ENCODE measurements at places on chromosomes 1 and 21. TPM values are rescaled to one million over a fixed set of nuclear protein-coding genes. Genes with fewer than 3 reads are reported as not detected.

MRPL9 gene
- total RNA-seq: 53.5 TPM

KRTAP19-1 gene
- total RNA-seq: not detected

SPRR2E gene
- total RNA-seq: not detected

RPS27 gene
- 1,544 TPM for total RNA-seq

MMP23B gene
- 49.0 TPM for total RNA-seq

GCSAML gene
- total RNA-seq: 3.7 TPM

NBPF4 gene
- 6.9 TPM for total RNA-seq

LHX4 gene
- 1.3 TPM for total RNA-seq

KIF21B gene
- 32.7 TPM for total RNA-seq

HES3 gene
- not detected for total RNA-seq

SLC9A1 gene
- 26.4 TPM for total RNA-seq

GRCh38 chr1:3896396-3897000, 3.6 kb downstream of the C1orf174 start:
- no peaks in the 10 kb centered on the region for H3K36me3 ChIP-seq
- peaks cover 4% of the 10 kb centered on the region for H3K4me1 ChIP-seq
- no peak overlapping the region for H3K27ac ChIP-seq
- H3K4me3 ChIP-seq: no peak overlapping the region
- no peaks in the 10 kb centered on the region for H3K27me3 ChIP-seq

- DNase-seq: no peak
- no peak overlapping the region for H3K4me3 ChIP-seq
- no peaks in the 10 kb centered on the region for H3K4me1 ChIP-seq
- no peak overlapping the region for H3K27ac ChIP-seq
Measured at GRCh38 chr1:43232074-43232473, 37.7 kb upstream of the TMEM125 start.

DNA sequence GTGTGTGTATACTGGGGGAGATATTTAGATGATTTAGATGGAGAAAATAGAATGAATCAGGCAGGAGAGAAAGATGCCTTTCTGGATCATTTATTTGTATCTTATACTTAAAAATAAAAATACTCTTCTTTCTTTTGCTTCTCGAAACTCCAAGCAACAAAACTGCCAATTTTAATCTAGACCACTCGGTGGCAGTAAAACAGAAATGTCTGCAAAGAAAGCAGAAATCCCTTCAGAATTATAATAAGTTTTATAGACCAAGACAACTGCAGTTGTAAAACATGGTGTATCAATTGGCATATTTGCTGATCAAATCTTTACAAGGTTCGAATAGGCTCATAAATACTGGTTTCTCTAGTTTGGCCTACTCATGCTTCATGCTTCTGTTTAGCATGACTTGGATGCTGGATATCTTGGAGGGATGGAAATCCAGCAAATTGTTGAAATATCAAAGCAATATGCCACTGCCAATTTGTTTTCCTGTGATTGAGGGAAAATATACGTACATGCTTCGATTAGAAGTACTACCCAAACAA, 15.1 kb upstream of the C1orf87 start:
- no peak overlapping the region for H3K27ac ChIP-seq
- no peak for DNase-seq
- no peaks in the 10 kb centered on the region for H3K4me1 ChIP-seq
- H3K36me3 ChIP-seq: no peaks in the 10 kb centered on the region
- H3K4me3 ChIP-seq: no peak overlapping the region

DNA sequence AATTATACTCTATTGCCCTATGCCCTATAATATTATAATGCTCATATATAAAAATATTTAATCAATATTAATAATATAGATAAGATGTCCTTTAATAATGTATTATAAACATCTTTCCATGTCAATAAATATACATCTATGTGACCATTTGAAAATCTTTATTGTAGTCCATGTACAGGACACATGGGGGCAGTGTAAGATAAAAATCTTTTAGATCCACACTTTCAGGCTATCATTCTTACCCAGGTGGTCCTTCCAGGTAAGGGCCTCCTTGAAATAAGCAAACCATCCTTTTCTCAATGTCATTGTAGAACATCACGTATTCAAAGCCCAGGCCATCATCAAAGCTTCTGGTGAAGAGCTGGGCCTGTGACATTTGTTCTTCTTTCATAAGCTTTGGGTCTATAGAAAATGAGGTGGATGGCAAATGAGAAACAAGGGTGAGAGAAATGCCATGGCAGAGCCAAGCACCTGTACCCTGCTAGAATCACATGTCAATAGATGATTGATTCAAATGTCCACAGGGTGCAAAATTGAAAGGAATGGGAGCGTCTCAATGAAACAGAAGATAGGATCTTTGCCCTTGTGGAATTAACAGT, 20.2 kb downstream of the THEM4 start:
- H3K4me1 ChIP-seq: no peaks in the 10 kb centered on the region
- H3K27me3 ChIP-seq: no peaks in the 10 kb centered on the region
- DNase-seq: no peak
- H3K4me3 ChIP-seq: no peak overlapping the region

DNA sequence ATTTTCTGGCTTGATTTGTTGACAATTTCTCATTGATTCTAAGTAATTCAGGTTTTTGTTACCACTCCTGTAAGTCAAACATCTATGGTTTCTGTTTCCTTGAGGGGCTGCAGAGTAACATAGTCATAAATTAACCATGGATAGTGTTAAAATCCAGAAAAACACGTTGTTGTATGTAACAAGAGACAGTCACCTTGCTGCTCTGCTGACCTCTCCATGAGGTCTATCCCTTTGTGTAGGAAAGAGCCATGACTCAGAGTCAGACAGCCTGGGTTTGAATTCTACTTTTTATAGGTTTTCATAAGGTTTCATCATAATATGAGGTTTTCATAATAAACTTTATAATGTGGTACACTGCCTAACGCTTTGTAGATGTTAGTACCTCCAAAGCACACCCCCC, 27.6 kb upstream of the NBL1 start:
- no peak overlapping the region for H3K27ac ChIP-seq
- no peaks in the 10 kb centered on the region for H3K36me3 ChIP-seq
- no peak for DNase-seq
- no peaks in the 10 kb centered on the region for H3K27me3 ChIP-seq
- no peak overlapping the region for H3K4me3 ChIP-seq

DNA sequence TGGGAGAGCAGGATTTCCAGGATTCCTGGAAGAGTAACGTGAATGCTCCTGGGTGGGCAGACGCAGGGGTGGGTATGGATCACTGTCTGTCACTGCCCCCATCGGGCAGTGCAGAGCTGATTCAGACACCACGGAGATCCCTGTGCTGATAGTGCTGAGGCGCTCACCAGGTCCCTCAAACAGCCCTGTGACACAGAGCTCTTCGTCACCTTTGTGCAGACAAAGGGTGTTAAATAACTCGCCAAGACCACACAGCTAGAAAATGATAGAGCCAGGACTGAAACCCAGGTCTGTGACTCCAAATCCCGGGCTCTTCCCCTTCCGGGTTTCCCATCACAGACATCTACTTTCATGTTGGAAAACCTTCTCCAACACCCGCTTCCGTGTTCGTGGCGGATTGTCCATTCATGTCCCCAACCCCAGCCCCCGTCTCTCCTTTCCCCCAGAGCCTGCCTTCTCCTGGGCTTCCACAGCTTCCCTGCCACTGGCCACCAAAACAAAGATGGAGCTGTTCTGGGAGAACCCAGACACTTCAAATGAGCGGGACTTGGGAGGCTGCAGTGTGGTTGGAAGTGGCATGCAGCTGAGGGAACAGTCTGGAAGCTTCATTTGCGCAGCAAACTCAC, 2.6 kb downstream of the EFHD2 start:
- H3K27ac ChIP-seq: peak overlapping the region; percentile 74
- DNase-seq: no peak
- peaks cover 44% of the 10 kb centered on the region for H3K4me1 ChIP-seq
- no peaks in the 10 kb centered on the region for H3K27me3 ChIP-seq
- no peak overlapping the region for H3K4me3 ChIP-seq

DNA sequence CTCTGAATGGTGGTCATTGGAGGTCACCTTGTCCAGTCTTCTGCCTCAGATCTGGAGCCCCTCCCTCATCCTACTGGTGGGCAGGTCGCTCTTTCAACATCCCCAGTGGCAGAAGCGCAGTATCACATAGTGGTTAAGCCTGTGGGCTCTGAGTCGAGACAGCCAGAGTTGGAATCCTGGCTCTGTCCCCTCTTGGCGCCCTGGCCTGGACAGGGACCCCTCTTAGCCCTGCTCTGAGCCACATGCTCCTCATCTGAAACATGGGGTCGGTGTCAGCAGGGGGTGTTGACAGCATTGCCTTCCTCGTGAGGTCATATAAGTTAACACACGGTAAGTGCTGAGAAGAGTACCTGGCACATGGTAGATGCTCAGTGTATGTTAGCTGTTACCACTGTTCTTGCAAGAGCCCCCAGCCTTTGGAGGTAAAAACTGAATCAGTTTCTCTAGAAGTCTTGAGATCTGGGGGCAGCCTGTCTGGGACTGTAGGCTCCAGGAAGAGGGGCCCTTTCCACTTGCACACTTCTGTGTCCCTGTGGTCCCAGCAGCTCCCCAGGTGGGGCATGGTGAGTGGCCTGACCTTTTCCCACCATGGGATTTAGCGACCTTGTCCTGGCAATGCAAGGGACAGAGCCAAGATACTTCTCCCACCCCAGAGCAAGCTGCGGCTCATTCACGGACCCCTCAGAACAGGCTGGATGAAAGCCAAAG, 6.4 kb downstream of the ZC3H12A start:
- H3K4me3 ChIP-seq: no peak overlapping the region
- H3K27ac ChIP-seq: no peak overlapping the region
- DNase-seq: no peak
- H3K4me1 ChIP-seq: peaks cover 60% of the 10 kb centered on the region
- no peaks in the 10 kb centered on the region for H3K27me3 ChIP-seq
- H3K36me3 ChIP-seq: no peaks in the 10 kb centered on the region

- DNase-seq: no peak
- H3K27me3 ChIP-seq: no peaks in the 10 kb centered on the region
- H3K4me1 ChIP-seq: no peaks in the 10 kb centered on the region
- H3K4me3 ChIP-seq: no peak overlapping the region
- no peak overlapping the region for H3K27ac ChIP-seq
- no peaks in the 10 kb centered on the region for H3K36me3 ChIP-seq
Measured at GRCh38 chr21:30689822-30690221, 28.8 kb downstream of the KRTAP21-3 start.

- H3K4me1 ChIP-seq: peaks cover 27% of the 10 kb centered on the region
- no peaks in the 10 kb centered on the region for H3K27me3 ChIP-seq
- H3K27ac ChIP-seq: no peak overlapping the region
- H3K4me3 ChIP-seq: no peak overlapping the region
Measured at GRCh38 chr21:45032977-45033710, 41.2 kb upstream of the ADARB1 start.

DNA sequence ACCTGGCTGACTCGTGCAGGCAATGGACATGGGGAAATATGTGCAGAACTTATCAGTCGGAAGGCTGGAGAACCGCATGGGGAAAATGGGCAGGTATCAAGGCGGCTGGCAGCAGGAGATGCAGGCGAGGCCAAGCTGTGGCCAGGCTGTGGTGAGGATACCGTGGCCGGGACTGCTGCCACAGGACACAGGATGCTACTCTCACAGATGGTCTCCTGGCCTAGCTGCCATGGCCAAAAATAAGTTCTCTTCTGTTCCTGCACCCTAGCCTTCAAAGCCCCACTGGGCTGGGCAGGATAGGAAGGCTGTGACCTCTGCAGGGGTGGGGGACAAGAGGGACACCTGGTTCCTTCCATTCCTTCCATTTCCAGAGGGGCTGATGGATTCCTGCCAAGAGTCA, 26.4 kb downstream of the TEX35 start:
- DNase-seq: no peak
- H3K27me3 ChIP-seq: no peaks in the 10 kb centered on the region
- H3K36me3 ChIP-seq: no peaks in the 10 kb centered on the region
- H3K27ac ChIP-seq: no peak overlapping the region

- no peak overlapping the region for H3K4me3 ChIP-seq
- no peaks in the 10 kb centered on the region for H3K36me3 ChIP-seq
- H3K27me3 ChIP-seq: no peaks in the 10 kb centered on the region
- H3K27ac ChIP-seq: no peak overlapping the region
- no peak for DNase-seq
Measured at GRCh38 chr1:246837418-246838117, 94.2 kb downstream of the AHCTF1 start.

GRCh38 chr1:206002160-206002559, 1.0 kb downstream of the RAB7B start:
- DNase-seq: no peak
- H3K27me3 ChIP-seq: no peaks in the 10 kb centered on the region
- H3K27ac ChIP-seq: no peak overlapping the region
- H3K4me3 ChIP-seq: no peak overlapping the region
- H3K4me1 ChIP-seq: peaks cover 17% of the 10 kb centered on the region
- no peaks in the 10 kb centered on the region for H3K36me3 ChIP-seq

- peaks cover 9% of the 10 kb centered on the region for H3K4me1 ChIP-seq
- H3K27me3 ChIP-seq: no peaks in the 10 kb centered on the region
- no peaks in the 10 kb centered on the region for H3K36me3 ChIP-seq
- H3K4me3 ChIP-seq: no peak overlapping the region
- no peak for DNase-seq
- no peak overlapping the region for H3K27ac ChIP-seq
Measured at GRCh38 chr1:167676205-167676915, 45.4 kb upstream of the MPZL1 start.

- H3K4me3 ChIP-seq: no peak overlapping the region
- H3K27me3 ChIP-seq: no peaks in the 10 kb centered on the region
- DNase-seq: peak; percentile 83
- H3K36me3 ChIP-seq: no peaks in the 10 kb centered on the region
- no peaks in the 10 kb centered on the region for H3K4me1 ChIP-seq
Measured at GRCh38 chr1:156385534-156386031, 16.6 kb downstream of the RHBG start.

- DNase-seq: no peak
- H3K27me3 ChIP-seq: no peaks in the 10 kb centered on the region
- H3K36me3 ChIP-seq: no peaks in the 10 kb centered on the region
Measured at GRCh38 chr1:110243574-110243973, 33.5 kb downstream of the KCNC4 start.

DNA sequence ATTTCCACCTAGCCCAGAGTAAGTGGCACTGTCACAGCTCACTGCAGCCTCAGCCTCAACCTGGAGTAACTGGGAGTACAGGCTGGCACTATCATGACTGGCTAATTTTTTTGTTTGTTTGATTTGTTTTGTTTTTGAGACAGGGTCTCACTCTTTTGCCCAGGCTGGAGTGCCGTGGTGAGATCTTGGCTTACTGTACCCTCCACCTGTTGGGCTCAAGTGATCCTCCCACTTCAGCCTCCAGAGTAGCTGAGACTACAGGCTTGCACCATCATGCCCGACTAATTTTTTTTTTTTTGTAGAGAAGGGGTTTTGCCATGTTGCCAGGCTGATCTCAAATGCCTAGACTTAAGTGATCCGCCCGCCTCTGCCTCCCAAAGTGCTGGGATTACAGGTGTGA, 2.5 kb downstream of the UCK2 start:
- no peak overlapping the region for H3K27ac ChIP-seq
- peaks cover 12% of the 10 kb centered on the region for H3K4me1 ChIP-seq
- no peak overlapping the region for H3K4me3 ChIP-seq
- no peaks in the 10 kb centered on the region for H3K36me3 ChIP-seq
- DNase-seq: no peak

DNA sequence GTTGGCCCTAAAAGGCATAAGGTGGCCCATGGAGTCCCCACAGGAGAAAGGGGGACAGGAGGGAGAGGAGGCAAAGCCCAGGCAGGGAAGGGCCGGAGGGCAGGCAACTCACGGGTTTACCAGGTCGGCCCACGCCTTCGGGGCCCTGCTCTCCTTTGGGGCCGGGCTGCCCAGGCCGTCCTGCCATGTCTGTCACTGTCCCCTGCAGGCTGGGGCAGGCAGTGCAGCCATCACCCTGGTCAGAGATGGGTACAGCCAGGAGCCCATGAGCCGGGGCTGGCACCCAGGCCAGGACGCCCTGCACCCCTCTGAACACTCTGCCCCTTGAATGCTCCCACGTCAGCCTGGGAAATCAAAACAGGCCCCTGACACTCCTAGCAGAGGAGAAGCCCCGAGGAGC, 19.8 kb downstream of the COL16A1 start:
- no peak overlapping the region for H3K4me3 ChIP-seq
- no peaks in the 10 kb centered on the region for H3K27me3 ChIP-seq
- no peak overlapping the region for H3K27ac ChIP-seq
- no peaks in the 10 kb centered on the region for H3K4me1 ChIP-seq
